ENCODE measurements at places on chromosomes 6 and 20. TPM values are rescaled to one million over a fixed set of nuclear protein-coding genes. Genes with fewer than 3 reads are reported as not detected.

- ATAC-seq, result no peak
These were observed 995.3 kb upstream of the FLRT3 start for GRCh38 chr20:15332711-15333160.

The RAD21L1 gene
- total RNA-seq, result not detected

The DUSP15 gene
- total RNA-seq, result 6.5 TPM

GRCh38 chr6:108363889-108364313, 69.0 kb downstream of the AFG1L start:
- no peak for ATAC-seq

- peak; percentile 41 for ATAC-seq
These were observed 245.1 kb downstream of the FOXA2 start for GRCh38 chr20:22339091-22339881.

DNA sequence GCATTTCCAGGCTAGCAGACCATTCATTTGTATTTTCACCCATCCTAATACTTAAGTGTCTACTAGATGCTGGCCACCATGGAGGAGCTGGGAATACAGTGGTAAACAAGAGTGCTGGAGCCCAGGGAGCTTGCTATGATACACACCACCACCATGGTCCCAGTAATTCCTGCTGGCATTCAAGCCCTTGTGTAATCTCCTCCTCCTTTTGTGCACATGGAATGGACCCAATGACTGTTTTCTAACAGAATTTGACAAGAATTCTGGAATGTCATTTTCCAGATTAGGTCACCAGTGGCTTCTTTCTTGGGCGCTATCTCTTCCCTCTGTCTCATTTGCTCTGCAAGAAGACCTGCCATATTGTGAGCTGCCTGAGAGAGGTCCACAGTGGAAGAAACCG, 552.0 kb downstream of the C6orf118 start:
- ATAC-seq, result no peak

- no peak for ATAC-seq
These were observed 187.6 kb upstream of the QKI start for GRCh38 chr6:163226836-163227485.

DNA sequence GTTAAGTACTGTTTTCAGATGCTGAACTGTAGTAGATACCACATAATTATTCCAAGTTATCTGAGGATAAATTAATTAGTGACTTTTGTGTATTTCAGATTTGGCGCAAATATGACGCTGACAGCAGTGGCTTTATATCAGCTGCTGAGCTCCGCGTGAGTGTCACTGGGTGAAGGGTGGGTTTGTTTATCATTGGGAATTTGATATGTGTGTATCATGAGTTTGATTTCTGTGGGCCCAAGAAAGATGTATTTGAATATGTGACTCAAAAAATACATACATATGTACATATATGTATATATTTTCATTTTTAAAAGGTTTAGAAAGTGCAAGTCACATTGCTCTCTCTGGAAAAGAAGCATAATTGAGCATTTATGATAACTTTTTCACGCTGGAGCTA, 17.4 kb downstream of the SCGN start:
- ATAC-seq, result no peak

The ALDH8A1 gene
- total RNA-seq, result 3.8 TPM

The PLA2G7 gene
- not detected for total RNA-seq

- no peak for ATAC-seq
These were observed 25.8 kb upstream of the SIRPB2 start for GRCh38 chr20:1517010-1517409.

GRCh38 chr6:35541836-35542235, 29.1 kb upstream of the TULP1 start:
- no peak for ATAC-seq

GRCh38 chr20:1858871-1859270, 36.3 kb upstream of the SIRPA start:
- no peak for ATAC-seq
